ENCODE measurements at places on chromosomes 1 and 21. TPM values are rescaled to one million over a fixed set of nuclear protein-coding genes. Genes with fewer than 3 reads are reported as not detected.

DNA sequence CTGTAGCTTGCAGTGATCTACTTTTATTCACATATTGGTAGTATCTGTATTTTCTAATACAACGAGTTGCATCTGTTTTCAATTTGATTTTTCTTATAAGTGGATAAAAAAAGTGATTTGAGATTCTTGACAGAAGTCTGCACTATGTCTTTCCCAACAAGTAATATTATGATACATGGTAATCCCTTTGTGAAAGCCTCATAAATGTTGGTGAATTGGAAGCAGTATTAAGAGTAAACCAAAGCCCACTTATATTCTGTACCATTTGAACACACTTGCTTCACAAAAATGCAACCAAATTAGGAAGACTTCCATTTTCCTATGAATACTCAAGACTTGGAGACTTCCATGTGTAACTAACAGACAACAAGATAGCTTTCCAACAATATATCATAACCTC, 172.0 kb downstream of the HMCN1 start:
- DNase-seq = no peak

DNA sequence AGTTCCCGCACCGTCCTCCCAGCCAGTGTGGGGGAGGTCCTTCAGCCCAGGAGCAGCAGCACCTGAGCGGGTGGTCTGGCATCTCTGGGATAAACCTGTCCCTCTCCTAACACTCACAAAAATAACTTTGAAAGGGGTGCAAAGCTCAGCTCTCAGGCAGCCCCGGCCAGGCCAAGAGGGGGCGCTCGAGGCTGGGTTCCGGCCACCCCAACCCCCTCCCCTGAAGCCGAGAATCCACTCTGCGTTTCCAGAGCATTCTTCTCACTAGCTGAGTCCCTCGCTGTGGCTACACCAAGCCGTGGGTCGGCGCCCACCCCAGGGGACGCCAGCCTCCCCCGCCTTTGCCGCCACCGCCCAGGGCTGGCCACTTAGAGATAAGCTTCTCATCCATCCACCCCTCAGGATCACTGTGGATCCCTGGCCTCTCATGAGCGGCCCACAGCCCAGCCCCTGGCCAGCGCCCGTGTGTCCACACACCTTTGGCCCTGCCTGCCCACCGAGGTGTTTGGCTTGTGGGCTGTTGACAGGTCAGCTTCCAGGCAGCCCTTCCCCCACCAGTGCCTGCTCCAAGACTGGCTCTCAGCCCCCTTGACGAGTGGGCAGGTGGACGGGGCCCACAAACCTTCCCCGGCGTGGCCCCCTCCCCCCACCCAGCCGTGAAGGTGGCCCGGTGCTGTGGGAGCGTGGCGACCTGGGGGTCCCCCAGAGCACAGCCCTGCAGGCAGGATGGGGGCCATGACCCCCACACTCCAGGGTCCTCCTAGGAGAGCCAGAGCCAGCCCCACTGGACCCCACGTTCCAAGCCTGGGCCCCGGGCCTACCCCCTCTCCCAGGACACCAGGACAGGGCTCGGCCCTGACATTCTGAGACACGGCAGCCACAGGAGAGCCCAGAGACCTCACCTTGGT, 1.9 kb downstream of the FTCD start:
- no peak for DNase-seq

The IL20 gene
- not detected for total RNA-seq

DNA sequence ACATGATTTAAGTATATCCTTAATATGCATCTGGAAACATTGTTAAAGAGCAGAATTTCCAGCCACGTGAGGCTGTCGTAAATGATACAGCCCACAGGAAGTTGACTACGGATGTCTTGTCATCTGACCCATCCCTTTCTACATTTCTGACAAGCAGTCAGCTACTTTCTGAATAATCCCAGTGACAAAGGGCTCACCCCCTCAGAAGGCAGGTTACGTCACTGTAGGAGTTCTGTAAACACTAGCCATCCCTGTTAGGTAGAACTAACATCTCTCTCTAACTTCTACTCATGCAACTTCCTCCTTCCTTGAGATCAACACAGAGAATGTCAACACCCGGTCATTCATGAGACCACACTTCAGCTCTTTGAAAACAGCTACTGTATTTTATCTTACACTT, 259.2 kb downstream of the GREM2 start:
- peak; percentile 48 for DNase-seq

- no peak for DNase-seq
These were observed 23.3 kb upstream of the S100A7 start for GRCh38 chr1:153483776-153484175.

The GJB4 gene
- total RNA-seq = not detected

The OLFML3 gene
- 26.7 TPM for total RNA-seq

DNA sequence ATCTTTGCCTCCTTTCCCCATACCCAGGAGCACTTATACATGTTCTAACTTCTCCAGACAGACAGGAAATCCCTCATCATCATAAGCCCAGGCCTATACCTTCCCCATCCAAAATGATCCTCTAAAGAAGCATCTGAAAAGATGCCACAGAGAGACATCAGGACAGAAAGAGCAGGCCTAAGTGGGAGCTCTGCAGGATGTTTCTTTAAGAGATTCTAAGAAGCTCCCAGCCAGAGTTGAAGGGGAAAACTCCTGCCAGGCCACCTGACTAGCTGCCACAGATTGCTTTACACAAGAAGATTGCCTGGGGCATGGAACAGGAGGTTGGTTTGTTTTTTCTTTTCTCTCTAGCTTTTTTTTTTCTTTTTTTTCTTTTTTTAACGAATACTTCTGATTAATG, 275.8 kb downstream of the VAV3 start:
- no peak for DNase-seq

GRCh38 chr1:22641906-22642636, 1.4 kb upstream of the C1QC start:
- peak; percentile 2 for DNase-seq

All from astrocyte (in vitro differentiated cells and primary cell).